Activated CD4-positive, CD25-positive, alpha-beta regulatory T cell treated with anti-CD3 and anti-CD28 coated beads, Interleukin-2, amount 50 U/mL, for 24 hours (primary cell): ENCODE measurements at places on chromosomes 6 and 20.

DNA sequence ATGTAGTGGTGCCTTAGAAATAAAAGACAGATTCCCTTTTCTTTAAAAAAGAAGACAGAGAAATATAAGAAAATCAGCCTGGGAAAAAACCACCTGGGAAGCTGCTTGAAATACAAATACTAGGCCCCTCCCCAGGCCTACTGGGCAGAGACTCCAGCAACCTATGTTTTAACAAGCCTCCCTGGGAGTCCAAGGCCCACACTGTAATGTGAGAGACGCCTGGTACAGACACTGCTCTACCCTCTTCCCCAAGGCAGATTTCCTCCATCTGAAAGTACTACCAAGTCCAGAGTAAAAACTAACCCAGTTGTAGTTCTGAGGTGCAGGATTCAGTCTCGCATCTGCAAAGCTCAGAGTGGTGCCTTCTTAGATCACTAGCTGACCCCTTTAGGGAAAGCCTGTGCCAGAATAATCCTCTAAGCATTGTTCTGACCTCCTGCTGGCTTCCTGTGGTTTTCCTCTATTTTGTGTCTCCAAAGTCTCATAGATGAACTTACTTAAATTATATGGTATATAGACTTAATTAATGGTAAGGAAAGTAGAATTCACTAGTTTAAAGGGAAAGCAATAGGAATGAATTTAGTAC is 270.2 kb upstream of the SLC35B3 start:
- ATAC-seq, result no peak

GRCh38 chr6:105753620-105754211 is 332.4 kb upstream of the PRDM1 start:
- no peak for ATAC-seq

DNA sequence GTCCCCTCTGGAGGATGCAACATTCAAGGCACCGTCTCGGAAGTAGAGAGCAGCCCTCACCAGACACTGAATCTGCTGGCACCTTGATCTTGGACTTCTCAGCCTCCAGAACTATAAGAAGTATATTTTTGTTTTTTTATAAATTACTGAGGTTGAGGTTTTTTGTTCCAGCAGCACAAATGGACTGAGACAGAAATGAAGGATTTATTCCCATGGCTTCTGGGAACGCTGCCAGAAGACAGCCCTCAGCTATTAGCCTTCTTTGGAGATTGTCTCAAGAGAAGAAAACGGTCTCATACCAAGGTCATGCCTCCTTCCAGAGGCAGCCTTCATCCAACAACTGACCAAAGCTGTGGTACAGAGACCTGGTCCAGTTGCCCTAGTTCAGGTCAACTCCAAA is 85.4 kb downstream of the CHMP4B start:
- ATAC-seq, result no peak

DNA sequence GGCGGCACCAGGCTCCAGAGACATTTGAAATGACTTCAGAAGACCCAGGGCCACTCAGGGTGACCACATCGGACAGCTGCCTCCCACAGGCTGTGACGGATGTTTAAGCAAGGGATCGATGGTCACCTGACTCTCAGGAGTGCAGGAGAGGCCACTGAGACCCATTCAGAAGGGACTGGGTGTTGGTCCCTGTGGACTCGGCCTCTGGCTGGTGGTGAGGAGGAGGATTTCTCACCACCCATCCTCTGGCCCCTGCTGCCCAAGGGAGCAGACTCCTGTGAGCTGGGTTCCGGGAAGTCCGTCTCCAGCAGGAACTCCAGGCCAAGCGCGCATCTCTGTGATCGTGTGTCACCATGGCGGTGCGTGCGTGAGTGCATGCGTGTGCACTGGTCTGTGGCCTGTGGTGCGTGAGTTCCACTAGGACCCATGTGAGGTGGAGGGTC is 25.5 kb downstream of the NPEPL1 start:
- no peak for ATAC-seq

DNA sequence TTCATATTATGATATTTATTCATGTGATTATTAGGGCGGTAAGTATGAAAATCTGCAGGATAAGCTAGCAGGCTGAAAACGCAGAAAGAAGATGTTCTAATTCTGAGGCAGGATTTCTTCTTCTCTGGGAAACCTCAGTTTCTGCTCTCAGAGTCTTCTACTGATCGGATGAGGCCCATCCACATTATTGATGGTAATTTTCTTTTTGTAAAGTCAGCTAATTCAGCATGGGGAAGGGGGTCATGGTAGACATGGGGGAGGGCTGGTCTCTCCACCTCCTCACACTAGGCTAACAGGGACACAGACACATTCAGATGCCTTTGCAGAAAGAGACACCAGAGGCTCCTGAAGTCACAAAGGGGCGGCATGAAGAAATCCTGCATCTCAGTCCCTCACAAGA is 21.7 kb upstream of the MICA start:
- ATAC-seq, result no peak

DNA sequence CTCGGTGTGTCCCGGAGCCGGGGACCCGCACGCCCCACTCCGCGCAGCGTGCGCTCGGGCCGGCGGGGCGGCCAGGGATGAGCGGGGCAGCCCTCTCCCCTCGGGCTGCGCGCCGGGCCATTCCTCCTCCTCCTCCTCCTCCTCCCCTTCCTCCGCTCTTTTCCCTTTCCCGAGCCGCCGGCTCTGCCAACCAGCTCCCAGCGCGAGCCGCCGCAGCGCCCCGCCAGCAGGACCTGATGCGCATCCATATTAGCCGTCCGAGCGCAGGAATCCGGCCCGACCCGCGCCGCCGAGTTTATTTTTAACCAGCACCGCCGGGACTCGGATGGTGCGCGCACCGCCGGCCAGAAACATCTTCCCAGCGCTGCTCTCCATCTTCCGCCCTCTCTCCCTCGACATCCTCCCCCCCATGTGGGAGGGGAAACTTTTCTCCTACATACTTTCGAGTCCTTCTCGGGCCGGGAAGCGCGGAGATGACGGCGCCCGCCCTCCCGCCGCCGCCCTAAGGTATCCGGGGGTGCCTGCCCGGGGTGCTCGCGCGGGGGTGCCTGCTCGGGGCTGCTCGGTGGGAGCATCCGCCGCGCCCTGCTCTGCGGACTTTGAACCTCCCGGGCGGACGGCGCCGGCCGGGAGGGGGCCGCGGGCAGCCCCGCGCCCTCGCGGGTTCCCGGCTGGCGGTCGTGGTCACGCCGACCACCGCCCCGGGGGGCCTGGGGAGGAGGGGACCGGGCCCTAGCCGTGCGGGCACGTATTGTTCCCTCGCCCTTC is 619 bp downstream of the RREB1 start:
- ATAC-seq, result peak; percentile 11

DNA sequence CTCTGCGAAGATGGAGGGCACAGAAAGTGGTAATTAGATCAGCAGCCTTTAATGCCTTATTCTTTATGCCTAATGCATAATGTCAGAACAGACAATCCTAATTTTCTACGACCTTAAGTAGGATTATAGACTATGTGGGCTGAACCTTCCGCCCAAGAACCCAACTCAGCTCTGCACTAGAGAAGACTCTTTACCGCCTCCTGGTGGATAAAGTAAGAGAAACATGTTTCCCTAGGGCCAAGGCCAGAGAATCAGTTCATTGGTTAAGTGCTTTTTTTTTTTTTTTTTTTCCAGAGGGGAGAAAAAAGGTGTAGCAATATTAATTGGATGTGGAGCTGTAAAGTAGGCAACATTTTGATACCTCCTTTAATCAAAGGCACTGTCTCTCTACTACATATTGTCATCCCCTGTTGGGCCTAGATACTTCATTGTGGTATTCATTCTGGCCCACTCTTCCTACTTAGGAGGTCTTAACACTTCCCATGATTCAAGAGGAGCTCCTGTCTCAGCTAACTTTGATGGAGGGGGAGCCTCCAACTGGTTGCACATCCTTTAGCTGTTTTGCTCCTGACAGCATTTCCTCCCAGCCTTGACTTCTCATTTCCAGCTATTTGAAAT is 124.9 kb upstream of the NRN1 start:
- ATAC-seq, result no peak

DNA sequence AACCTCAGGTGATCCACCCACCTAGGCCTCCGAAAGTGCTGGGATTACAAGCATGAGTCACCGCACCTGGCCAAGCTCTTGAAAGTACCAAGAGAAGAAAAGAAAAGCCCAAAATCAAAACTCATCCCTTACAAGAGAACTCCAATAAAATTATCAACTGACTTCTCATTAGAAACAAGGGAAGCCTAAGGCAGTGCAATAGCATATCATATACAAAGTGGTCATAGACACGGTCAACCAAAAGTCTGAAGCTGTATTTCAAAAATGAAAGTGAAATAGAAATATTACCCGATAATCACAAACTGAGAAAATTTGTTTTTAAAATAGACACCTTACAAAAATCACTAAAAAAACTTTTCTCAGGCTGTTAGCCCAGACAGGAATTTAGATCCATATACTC is 1321.1 kb upstream of the GJE1 start:
- ATAC-seq, result no peak

- ATAC-seq, result no peak
These were observed 172.6 kb upstream of the AGPAT4 start for GRCh38 chr6:161446296-161446925.

DNA sequence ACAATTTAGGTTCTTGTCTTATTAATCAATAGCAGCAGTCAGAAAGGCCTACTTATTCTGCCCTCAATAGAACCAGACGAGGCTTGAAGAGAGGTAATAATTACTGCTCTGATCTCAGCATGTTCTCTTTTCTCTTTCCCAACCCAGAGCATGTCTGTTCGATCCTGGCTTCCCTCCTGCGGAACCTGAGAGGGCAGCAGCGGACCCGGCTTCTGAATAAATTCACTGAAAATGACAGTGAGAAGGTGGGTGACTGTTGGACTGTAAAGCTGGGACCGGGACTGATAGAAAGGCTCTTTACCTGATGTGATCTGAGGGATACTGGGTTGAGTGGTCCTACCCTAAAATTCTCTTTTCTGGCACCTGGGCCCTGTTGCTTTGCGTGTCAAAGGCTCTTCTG is 63.0 kb upstream of the VSTM2L start:
- no peak for ATAC-seq

DNA sequence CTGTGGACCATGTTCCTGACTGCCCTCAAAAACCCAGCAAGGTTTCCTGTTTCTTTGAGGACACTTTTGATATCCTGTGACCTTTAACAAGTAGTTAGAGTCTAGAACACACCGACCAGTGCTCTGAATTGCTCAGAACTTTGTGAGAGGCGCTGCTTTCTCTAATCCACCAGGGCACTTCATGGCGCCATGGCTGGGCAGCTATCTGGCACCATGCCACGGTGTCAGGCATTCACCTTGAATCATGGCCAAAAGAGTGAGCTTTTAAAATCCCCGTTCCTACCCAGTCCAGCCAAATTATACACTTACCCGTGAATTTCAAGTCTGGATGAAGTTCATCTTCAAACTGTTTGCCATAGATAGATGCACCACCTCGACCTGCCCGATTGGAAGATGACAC is 17.0 kb upstream of the CPNE5 start:
- no peak for ATAC-seq

- peak; percentile 65 for ATAC-seq
These were observed 5.8 kb downstream of the C6orf132 start for GRCh38 chr6:42136508-42137193.

DNA sequence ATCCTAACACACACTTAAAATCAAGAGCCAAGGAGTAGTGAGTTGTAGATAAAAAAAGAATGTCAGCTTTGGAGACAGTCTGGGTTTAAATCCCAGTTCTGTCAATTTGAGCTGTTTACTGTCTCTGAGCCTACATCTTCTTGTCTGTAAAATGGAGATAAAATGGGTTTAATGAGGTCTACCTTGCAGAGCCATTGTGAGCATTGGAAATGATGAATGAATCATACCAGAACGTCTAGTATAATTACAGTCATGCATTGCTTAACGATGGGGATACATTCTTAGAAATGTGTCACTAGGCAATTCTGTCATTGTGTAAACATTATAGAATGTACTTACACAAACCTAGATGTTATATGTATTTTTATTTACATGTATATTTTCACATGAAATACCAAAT is 17.6 kb upstream of the SGK2 start:
- ATAC-seq, result no peak

DNA sequence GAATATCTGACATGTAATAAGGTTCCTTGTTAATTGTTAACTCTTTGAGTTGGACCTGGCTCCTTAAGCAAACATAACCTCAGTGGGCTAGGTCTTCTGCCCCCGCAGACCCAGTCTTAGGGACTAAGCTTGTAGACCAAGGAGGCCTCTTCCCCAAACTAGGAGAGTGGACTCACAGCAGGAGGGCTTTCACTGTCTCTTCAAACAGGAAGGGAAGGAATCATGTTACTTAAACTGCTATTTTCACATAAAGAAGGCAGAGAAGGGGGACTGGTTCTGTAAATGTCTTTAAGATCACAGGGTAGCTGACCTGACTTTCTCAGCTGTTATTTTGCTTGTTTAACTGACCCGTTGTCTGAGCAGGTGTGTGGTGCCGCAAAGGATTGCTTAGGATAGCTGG is 34.9 kb upstream of the PRDM1 start:
- ATAC-seq, result no peak
